NCI-H2081 treated with DMSO at 0.1 percent for 48 hours (cell line): ENCODE measurements at places on chromosomes 7 and 10.

DNA sequence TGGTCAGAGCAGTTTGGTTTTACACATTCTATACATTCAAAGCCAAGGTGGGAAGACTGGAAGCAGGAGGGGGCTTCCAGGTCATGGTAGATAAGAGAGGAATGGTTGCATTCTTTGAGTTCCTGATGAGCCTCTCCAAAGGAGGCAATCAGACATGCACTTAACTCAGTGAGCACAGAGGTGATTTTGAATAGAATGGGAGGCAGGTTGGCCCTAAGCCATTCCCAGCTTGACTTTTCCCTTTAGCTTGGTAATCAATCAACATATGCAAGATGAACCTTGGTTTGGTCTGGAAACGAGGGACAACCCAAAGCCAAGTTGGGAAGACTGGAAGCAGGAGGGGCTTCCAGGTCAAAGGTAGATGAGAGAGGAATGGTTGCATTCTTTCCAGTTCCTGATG is 31.4 kb downstream of the TCERG1L start:
- DNase-seq = no peak

- DNase-seq = no peak
Observed at GRCh38 chr10:5608608-5609220, 57.7 kb downstream of the ASB13 start.

- no peak for DNase-seq
Observed at GRCh38 chr7:143177374-143178119, 5.7 kb upstream of the TAS2R39 start.

GRCh38 chr7:90262438-90262837 is 17.5 kb downstream of the CFAP69 start:
- DNase-seq = peak; percentile 29

- no peak for DNase-seq
Observed at GRCh38 chr7:52473756-52474155, 561.7 kb upstream of the POM121L12 start.

DNA sequence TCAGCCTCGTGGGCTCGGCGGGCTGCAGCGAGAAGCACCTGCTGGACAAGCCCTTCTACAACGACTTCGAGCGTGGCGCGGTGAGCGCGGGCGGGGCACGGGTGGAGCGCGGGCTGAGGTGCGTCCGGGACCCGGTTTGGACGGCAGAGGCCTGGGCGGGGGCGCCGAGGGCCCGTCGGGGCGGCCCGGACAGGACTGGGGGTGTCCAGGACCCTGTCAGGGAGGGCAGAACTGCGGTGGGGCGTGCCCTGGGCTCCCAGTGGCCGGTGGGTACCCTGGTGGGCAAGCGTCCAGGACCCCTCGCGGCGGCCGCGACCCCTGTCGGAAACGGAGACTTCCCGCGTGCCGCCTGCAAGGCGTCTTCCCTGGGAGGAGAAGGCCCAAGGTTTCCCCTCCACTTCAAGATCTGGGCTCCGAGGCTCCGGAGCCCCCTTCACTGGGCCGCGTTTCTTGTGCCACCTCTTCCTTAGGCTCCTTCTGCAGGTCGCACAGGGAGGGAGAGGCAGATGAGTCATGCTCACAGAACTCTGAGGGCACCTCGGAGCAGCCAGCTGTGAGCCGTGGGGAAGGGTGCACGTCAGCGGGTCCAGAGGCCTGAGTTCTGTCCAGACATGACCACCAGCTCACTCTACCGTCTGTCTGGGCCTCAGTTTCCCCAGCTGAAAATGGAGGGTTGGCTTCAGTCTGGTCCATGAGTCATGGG is 485 bp downstream of the ALOX5 start:
- no peak for DNase-seq

GRCh38 chr7:137592232-137592896 is 248.8 kb upstream of the PTN start:
- DNase-seq = peak; percentile 39

DNA sequence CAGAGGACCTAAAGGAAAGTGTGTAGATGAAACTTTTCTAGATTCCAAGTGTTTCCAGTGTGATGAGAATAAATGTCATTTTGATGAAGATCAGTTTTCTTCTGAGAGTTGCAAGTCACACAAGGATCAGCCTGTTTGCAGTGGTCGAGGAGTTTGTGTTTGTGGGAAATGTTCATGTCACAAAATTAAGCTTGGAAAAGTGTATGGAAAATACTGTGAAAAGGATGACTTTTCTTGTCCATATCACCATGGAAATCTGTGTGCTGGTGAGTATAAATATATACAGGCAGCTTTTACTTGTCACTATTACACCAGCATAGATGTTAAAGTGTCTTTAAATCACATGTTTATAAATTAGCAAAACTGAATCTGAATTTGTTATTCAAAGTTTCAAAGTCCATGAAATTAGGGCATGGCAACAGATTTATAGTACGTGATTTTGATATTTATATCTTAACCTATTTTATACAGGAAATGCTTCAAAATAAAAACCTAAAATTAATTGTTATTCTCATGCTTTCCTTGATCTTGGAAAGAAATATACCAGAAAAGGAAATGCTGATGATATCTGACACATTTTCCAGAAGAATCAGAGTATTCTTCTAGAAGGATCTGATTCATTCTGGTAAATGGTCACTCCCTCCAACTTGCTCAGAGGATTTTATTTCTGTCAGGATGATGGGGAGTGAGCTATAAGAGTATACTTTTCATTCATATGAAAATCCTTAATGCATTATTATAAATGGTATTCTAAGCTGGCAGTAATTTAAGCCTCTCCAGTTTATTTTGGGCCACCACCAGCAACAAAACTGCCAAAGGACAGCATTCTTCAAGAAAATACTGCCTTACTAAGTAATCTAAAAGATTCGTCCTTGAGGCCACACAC is 71.4 kb downstream of the ITGB8 start:
- DNase-seq = no peak

GRCh38 chr7:12474035-12474434 is 70.4 kb upstream of the VWDE start:
- no peak for DNase-seq

- no peak for DNase-seq
Observed at GRCh38 chr7:141551782-141552181, 572 bp downstream of the AGK start.

- no peak for DNase-seq
Observed at GRCh38 chr10:132115732-132116131, 50.0 kb downstream of the JAKMIP3 start.

- DNase-seq = no peak
Observed at GRCh38 chr10:70352401-70353097, 29.9 kb downstream of the LRRC20 start.

GRCh38 chr10:117255835-117256460 is 15.0 kb downstream of the SLC18A2 start:
- no peak for DNase-seq

DNA sequence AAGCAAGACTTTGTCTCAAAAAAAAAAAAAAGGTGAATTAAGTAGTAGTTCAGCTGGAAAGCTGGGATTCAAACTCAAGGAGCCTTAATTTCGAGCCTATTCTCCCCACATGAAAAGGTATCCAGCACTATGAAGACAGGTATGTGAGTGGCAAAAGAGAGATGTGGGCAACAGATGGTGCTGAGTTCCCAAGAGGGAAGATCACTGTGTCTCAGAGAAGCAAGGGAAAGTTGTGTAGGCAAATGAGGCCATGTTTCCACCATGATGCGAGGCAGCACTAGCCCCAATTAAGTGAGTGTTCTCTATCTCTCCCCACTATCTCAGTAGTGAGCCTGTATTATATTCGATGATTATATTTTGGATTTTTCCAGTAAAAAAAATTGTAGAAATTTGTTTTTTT is 19.8 kb upstream of the ST7 start:
- no peak for DNase-seq

DNA sequence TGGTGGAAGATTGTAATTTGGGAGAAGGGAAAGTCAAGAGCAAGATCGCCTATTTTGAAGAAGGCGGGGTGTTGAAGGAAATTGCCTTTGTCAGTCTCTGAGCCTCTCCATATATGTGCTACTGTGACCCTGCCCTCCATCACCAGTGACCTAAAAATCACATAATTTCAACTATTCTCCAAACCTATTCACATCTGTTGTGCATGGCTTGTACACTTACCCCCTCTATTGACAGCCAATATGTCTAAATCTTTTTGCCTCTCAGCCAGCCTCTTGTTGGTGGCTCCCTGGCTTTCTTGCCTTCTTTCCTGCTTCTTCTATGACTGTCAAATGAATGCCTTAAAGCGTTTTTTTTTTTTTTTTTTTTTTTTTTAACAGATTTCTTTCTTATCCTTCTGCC is 295.6 kb downstream of the AUTS2 start:
- DNase-seq = peak; percentile 54

DNA sequence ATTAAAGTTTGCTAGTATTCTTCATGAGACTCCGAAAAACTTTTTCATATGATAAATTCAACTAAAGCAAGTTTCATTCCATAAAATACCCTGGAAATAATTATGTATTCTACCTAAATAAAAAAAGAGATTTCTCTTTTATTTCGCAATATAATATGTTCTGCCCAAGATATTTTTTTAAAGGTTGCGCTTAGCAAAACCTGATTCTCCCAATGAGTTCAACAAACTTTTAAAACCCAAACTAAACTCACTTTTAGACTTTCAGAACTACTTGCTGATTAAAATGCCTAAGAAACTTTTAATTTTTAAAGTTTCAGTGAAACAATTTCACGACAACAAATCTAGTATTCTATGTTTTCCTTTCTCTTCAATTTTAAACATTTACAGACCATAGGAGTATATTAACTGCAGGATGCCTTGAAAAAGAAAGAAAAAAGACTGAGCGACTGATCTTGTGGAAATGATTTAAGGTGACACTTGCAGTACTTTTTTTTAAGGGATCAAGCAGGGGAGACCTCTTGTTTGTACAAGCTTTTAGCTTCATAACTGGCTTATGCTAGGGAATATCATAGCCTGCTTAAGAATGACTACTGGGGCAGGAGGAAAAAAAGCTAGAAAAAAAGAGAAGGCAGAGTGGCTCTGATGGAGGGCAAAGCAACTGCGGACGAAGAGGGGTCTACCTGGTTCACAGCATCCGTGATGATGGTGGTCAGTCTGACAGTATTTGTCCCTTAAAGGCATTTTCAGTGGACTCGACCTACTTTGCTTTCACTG is 1.5 kb downstream of the ZNF800 start:
- no peak for DNase-seq

- no peak for DNase-seq
Observed at GRCh38 chr7:30430276-30430675, 48.3 kb downstream of the NOD1 start.

DNA sequence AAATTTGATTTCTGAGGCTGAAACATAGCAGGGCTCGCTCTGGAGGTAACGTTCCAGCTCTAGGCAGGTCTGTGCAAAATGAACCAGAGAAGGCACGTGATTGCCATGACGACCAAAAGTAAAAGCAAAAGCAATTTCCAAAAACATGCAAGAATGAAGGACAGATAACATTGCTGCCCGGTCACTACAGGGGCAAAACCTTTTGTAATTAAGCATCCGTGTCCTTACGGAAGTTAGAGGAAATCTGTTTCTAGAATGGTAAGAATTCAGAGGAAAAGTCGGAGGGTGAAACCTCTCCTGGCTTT is 2.9 kb downstream of the KLF6 start:
- no peak for DNase-seq

DNA sequence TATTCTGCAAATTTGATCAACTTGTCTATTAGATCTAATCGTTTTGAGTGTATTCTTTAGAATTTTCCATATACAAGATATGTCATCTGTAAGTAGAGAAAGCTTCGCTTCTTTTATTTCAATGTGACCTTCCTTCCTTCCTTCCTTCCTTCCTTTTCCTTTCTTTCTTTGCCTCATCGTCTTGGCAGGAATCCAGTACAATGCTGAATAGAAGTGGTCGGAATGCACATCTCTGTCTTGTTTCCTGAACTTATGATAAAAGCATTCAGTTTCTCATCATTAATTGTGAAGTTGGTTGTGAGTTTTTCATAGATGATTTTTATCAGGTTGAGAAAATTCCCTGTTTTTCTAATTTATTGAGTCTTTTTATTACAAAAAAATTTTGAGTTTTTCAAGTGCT is 300.7 kb upstream of the ZNF32 start:
- no peak for DNase-seq

DNA sequence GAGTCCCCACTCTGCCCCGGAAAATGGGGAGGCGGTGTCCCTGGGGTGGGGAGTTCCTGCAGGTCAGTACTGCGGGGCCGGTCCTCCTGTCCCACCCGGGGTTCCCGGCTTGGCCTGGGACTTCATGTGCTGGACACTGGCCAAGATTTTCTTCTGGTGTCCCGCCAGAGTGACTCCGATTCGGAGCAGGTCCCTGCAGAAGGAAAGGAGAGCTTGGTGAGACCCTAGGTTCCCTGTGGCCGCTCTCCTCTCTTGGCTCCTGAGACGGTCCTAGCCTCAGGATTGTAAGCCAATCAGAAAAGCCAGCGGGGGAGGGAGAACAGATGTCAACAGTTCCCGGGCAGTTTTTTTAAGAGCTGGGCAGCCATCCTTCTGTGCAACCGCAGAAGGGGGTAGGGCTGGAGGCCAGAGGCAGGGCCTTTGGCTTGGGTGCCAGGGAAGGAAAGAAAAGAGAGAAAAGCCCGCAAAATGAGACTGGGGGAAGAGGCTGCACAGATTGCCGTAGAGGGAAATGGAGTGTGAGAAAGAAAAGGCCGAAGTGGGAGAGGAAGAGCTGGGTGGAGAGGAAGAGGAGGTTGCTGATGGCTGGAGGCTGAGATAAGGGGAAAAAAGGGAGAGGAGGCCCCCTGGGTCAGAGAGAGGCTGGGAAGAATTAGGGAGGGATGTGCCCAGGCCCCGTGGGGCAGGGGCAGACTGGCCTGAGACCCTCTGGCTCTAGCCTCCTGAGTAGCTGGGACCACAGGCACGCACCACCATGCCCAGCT is 23.7 kb downstream of the EPHB4 start:
- DNase-seq = no peak

GRCh38 chr7:132489776-132490237 is 86.5 kb downstream of the PLXNA4 start:
- DNase-seq = no peak
